Mesenteric fat pad (tissue), 1 donor: ENCODE measurements at places on chromosomes 3 and 15. TPM values are rescaled to one million over a fixed set of nuclear protein-coding genes. Genes with fewer than 3 reads are reported as not detected.

Gene P2RY14
- total RNA-seq, result 1.4 TPM

Gene SLCO2A1
- 40.1 TPM for total RNA-seq

Gene ZSCAN2
- 7.9 TPM for total RNA-seq

Gene ACAD11
- 24.8 TPM for total RNA-seq

Gene TIMMDC1
- total RNA-seq, result 107 TPM

Gene NCK1
- total RNA-seq, result 49.7 TPM

Gene KBTBD8
- 1.8 TPM for total RNA-seq

Gene BFSP2
- not detected for total RNA-seq

Gene LRRK1
- total RNA-seq, result 23.5 TPM

Gene PROK2
- 9.8 TPM for total RNA-seq

Gene EFL1
- 21.6 TPM for total RNA-seq

Gene CMSS1
- 51.5 TPM for total RNA-seq

Gene SLC22A14
- 0.48 TPM for total RNA-seq

Gene EIF2B5
- total RNA-seq, result 38.9 TPM

Gene GRAMD1C
- 1.8 TPM for total RNA-seq

Gene TMC3
- total RNA-seq, result not detected

Gene TMEM266
- 0.19 TPM for total RNA-seq
